ENCODE measurements at places on chromosomes 3 and 15.

GRCh38 chr3:149494759-149495580 is 20.5 kb downstream of the TM4SF4 start:
- DNase-seq, result no peak

- no peak for DNase-seq
These were observed 67.7 kb downstream of the KLHL25 start for GRCh38 chr15:85727068-85727467.

GRCh38 chr15:23599053-23599452 is 33.6 kb downstream of the MKRN3 start:
- no peak for DNase-seq

DNA sequence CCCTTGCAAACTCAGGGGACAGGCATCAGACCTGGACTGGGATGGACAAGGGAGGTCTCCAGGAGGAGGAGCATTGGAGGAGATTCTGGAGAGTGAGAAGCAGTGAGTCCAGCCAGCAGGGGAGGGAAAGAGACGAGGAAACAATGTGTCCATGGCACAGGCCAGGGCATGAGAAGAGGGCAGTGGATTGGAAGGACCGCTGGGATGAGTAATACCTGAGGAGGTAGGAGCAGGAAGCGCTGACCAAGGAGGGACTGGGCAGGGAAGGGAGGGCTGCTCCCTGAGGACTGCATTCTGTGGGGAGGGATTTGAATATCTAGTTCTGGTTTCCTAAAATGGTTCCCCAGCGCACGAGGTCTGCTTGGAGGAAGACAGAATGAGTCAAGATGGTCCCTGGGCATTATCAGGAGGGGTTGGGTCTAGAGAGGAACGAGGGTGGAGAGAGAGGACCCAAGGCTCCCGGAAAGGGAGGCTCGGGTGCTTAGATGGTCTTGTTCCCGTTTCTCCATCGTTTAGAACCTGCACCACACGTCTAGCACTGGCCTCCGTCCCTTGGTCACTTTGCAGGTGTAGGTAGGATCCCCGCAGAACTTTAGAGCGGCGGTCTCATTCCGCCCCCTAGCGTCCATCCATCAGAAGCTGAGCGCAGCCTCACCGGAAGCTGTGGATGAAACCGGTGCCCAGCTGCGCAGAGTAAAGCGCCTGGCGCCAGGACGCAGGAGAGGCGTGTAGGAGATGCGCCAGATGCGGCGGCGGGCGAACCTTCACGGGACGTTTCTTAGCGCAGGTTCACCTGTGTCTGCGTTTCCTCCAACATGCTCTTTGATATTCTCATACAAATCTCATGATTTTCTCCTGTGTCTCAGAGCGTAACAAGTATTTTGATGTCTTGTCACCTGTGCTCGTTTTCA is 190.7 kb upstream of the NDN start:
- DNase-seq, result no peak

GRCh38 chr3:30480587-30480986 is 125.8 kb upstream of the TGFBR2 start:
- no peak for DNase-seq

GRCh38 chr3:45753095-45753494 is 43.2 kb downstream of the SLC6A20 start:
- no peak for DNase-seq

- no peak for DNase-seq
These were observed 57.9 kb upstream of the UBE2E1 start for GRCh38 chr3:23747841-23748240.

- no peak for DNase-seq
These were observed 15.5 kb upstream of the ATP8B4 start for GRCh38 chr15:50134524-50135024.

DNA sequence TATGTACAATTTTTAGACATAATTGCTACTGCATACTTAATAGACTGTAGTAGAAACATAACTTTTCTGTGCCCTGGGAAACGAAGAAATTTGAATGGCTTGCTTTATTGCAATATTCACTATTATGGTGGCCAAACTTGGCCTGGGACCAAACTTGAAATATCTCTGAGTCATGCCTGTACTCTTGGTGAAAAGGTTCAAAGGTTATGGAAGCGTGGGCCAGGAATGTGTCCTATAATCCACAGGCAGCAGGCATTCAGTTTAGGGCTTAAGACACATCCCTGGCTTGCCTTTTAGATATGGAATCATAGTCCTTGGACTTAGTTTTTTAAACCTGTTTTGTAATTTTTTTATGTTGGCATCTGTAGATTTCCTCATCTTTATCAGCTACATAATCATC is 124.3 kb downstream of the LRIG1 start:
- DNase-seq, result no peak

GRCh38 chr3:145370870-145371269 is 790.1 kb downstream of the PLOD2 start:
- DNase-seq, result no peak

- DNase-seq, result no peak
These were observed 103.6 kb upstream of the THSD4 start for GRCh38 chr15:71011503-71012155.
